Glomerular endothelial cell (primary cell): ENCODE measurements at places on chromosomes 4 and X.

GRCh38 chrX:109822861-109823260 is 89.8 kb upstream of the ACSL4 start:
- no peak for DNase-seq

DNA sequence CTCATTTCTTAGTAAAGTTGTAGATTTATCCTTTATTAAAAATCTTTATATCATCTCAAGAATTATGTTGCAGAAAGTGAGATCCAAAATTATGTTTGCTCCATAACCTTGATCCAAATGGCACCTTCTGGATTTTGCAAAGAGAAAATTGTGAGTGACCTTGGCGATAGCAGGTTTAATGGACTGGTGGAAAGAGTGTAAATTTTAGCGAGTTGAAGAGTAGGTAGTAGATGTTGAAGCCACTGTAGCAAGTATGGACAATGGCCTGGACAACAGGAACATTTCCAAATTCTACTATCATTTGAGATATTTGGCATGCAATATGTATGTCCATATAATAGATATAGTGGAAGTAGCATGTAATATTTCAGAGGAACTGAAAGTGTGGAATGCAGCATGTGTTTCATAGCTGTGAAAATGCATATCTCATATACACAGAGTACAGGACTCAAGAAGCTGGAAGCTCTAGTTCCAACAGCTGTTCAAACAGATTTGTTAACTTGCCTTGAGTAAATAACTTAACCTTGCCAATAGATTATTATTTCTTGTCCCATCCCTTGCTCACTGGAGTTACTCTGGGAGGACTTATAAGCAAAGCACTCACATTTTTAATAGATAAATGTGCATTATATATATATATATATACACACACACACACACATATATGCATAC is 152.5 kb upstream of the TLL1 start:
- DNase-seq: no peak

DNA sequence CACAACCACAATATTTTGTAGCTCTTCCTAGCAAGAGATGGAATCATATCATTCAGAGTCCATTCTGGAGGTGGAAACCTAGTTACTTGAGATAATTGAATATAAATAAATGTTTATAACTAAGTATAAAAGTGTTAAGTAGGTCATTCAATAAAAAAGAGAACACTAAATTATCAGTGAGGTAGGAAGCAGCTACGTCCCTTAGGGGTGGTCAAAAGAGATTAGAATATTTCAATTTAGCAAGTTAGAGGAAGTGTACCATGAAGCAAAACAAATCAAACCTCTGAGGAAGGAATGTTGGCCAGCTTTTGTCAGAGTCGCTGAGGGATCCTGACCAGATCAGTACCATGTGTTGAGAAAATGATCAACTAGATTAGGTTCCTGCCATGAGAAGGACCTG is 38.0 kb downstream of the GK2 start:
- no peak for DNase-seq

DNA sequence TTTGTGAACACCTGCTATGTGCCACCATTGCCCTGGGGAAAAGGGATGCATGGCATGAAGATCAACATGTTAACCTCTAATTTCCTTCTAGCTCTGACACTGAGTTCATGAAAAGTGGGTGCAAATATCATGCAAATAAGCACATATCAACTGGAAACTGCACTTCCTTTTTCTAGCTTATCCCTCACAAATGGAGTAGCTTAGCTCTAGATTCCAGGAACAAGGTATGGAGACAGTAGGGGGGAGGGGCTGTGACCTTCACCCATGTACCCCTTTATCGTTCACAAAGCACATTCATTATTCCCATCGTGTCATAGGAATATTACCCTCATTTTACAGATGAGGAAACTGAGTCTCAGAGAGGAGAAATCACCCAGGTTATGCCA is 37.4 kb downstream of the STARD8 start:
- DNase-seq: no peak

- no peak for DNase-seq
These were observed 40.7 kb downstream of the MTTP start for GRCh38 chr4:99615170-99615820.

- no peak for DNase-seq
These were observed 8.2 kb upstream of the RUFY3 start for GRCh38 chr4:70713453-70714078.

- DNase-seq: no peak
These were observed 33.1 kb downstream of the TET2 start for GRCh38 chr4:105179539-105180401.

GRCh38 chr4:172716291-172716690 is 452.3 kb upstream of the GALNT7 start:
- DNase-seq: no peak

GRCh38 chrX:25196221-25196620 is 180.5 kb upstream of the ARX start:
- no peak for DNase-seq

- no peak for DNase-seq
These were observed 497.3 kb upstream of the PITX2 start for GRCh38 chr4:111120191-111120590.

GRCh38 chr4:71303850-71304249 is 35.0 kb upstream of the SLC4A4 start:
- DNase-seq: no peak

- DNase-seq: peak; percentile 68
These were observed at the start of gene HERC6 for GRCh38 chr4:88378691-88379559. Gene HERC6 (plus strand): TSS chr4:88378852. CDS start chr4:88378922, 70 bp downstream.

DNA sequence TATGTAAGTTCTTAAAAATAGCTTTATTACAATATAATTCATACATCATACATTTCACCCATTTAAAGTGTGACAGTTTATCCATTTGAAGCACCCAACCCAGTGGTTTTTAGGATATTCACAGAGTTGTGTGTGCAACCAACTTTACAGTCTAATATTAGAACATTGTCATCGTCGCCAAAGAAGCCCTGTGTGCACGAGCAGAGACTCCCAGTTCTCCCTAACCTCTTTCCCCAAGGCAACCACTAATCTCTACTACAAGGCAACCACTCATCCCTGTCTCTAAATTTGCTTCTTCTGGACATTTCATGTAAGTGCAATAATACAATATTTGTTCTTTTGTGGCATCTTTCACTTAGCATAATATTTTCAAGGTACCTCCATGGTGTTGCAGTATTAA is 47.7 kb downstream of the CLDN22 start:
- DNase-seq: no peak

GRCh38 chrX:104172121-104172520 is 5.9 kb downstream of the FAM199X start:
- no peak for DNase-seq

DNA sequence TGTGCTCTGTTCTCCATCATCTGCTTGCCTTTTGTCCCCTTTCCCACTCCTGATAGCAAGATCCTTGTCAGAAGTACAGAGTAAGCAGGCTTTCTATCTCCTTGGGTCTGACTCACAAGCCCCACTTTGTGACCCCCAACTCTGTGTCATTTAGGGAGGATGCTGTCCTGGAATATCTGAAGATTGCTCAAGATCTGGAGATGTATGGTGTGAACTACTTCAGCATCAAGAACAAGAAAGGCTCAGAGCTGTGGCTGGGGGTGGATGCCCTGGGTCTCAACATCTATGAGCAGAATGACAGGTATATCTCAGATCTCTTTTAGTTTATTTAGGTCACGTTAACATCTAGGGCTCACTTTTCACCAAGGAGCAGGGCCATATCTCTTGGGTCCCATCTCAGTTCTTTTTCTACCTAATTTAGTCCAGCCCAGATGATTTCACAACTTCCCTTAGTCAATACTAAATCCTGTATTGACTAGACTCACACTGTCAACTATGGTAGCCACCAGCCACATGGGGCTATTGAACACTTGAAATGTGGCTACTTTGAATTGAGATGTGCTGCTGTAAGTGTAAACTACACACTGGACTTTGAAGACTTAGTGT is 64.3 kb downstream of the MSN start:
- no peak for DNase-seq

DNA sequence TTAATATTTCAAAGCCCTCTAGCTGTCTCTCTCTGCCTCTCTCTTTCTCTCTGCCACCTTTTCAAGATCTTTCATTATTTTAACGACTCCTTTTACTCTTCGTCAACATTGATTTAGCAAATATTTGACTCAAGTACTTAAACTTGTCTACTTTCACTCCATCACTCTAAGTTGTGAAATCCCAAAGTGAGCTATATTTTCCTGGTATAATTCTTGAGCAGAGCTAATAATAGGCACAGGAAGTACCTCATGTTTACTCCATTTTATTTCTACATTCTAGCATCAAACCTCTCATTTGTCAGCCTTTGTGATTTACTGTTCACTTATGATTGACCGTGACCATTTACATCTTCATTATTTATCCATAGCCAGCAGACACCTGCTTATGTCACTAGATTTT is 482.5 kb downstream of the RPA4 start:
- DNase-seq: no peak
